Urinary bladder (tissue), 4 donors: ENCODE measurements at places on chromosomes 12 and 14. TPM values are rescaled to one million over a fixed set of nuclear protein-coding genes. Genes with fewer than 3 reads are reported as not detected.

The ACTR10 gene
- 79.5 TPM for total RNA-seq

The P3H3 gene
- 40.1 TPM for total RNA-seq

DNA sequence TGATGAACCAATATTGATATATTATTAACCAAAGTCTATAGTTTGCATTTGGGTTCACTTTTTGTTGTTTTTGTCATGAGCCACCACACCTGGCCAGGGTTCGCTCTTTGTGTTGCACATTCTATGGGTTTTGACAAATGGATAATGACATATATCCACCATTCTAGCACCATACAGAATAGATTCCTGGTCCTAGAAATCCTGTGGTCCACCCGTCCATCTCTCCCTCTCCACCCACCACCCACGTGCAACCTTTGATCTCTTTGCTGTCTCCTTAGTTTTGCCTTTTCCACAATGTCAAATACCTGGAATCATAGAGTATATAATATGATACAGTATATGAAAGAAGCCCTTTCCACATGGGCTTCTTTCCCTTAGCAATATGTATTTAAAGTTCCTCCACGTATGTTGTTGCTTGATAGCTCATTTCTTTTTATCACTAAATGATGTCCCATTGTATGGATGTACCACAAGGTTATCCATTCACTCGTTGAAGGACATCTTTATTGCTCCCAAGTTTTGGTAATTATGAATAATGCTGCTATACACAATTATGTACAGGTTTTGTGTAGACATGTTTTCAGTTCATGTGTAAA lies 7.4 kb downstream of the RPL6 start:
- no peak for DNase-seq

- no peak for DNase-seq
These were observed 33.5 kb downstream of the PYGL start for GRCh38 chr14:50910495-50911420.

- DNase-seq: no peak
These were observed 4.3 kb upstream of the MMP19 start for GRCh38 chr12:55847033-55847432.

GRCh38 chr14:90666571-90666970 lies 149.7 kb downstream of the TTC7B start:
- no peak for DNase-seq

GRCh38 chr12:68998041-68998440 lies 65.1 kb upstream of the CPM start:
- no peak for DNase-seq

GRCh38 chr14:77059276-77059915 lies 30.9 kb upstream of the IRF2BPL start:
- no peak for DNase-seq

GRCh38 chr12:111503116-111503515 lies 96.0 kb downstream of the ATXN2 start:
- no peak for DNase-seq

DNA sequence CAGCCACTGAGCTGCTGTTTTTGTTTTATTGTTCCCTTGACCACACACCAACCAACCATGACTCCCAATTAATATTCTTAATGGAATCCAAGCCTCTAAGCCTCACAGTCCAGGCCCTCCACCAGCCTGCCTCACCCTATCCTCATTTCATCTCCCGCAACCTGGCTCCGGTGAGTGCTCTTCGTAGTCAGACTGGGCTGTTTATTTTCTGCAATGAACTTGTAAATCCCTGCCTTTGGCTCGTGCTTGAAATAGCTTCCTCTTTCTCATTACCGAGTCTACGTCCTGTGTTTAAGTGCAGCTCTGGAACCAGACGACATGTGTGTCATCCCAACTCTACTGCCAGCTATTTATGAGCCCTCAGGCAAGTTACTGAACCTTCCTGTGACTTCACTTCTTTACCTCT lies 12.4 kb upstream of the ETFBKMT start:
- DNase-seq: no peak
